ENCODE measurements at places on chromosomes 1 and 21.

DNA sequence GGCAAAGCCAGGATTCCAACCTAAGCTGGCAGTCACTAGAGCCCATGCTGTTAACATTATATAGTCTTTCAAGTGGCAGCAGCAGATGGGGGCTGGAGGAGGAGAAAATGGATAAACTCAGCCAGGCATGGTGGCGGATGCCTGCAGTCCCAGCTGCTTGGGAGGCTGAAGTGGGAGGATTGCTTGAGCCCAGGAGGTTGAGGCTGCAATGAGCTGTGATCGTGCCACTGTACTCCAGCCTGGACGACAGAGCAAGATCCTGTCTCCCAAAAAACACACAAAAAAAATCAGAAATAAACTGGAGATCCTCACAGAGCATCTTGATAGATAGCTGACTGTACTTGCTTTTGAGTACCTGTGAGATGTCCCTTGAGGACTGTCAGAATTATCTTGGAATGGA lies 13.4 kb upstream of the WDR26 start:
- no peak for DNase-seq

DNA sequence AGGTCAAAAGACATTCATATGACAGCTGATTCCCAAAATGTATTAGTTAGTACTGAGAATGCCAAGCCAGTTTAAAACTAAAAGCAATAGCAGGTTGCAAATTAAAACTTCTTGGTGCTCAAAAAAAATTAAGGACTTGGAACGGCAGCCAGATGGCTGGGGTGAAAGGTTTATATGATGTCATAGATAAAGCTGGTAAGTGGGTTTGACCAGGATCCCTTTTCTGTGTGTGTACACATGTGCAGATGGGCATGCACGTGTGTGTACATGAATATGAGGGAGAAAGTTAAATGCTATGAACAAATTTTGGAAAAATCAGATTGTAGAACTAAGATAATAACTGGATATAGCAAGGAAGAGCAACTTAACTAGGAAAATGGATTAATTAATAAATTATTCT lies 39.1 kb upstream of the DPH5 start:
- no peak for DNase-seq

- no peak for DNase-seq
Measured at GRCh38 chr1:176149939-176150807, 56.9 kb downstream of the COP1 start.

DNA sequence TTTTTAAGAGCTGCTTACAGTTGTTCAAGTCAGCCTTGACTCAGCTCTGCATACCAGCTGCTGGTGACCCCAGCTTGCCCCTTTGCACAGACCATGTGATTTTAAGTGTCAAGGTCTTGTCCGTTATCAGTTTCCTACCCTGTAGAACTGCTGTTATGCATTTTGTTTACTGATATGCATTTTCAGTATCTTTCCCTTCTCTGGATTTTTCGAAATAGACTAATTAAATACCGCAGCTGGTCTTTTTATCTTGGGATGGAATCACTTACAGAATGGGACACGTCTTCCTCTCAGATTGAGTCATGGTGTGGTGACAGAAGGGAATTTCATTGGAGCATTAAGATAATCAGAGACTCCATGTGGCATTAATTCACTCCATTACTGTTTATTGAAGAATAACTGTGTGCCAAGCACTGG lies 145.6 kb downstream of the FMN2 start:
- DNase-seq, result no peak

GRCh38 chr1:219498666-219499065 lies 114.2 kb downstream of the ZC3H11B start:
- no peak for DNase-seq

DNA sequence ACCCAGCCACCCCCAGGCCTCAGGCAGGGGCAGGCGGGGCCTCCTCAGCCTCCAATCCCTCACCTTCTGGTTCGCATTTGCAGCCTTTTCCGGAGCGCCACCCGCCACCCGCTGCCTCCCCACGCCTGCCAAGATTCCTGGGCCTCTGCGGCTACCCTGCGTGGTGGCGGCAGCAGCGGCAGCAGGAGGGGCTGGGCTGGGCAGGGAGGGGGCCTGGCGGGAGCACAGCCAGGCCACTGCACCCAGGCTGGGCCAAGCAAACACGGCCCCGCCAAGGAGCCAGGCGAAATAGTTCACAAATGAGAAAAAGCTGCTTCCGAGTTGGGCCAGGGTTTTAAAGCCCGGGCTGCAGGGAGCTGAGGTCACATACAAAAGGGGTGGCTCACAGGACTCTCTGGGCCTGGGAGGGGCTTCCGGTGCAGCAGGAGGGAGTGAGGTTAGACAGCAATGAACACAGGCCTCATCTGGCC lies 9.8 kb downstream of the COL8A2 start:
- no peak for DNase-seq

- no peak for DNase-seq
Measured at GRCh38 chr1:228548788-228549187, 61.6 kb downstream of the RNF187 start.

GRCh38 chr1:48543854-48544253 lies 71.8 kb upstream of the SPATA6 start:
- DNase-seq, result no peak

GRCh38 chr1:65401612-65402011 lies 18.9 kb upstream of the LEPR start:
- no peak for DNase-seq
